Stimulated activated CD4-positive, alpha-beta T cell treated with anti-CD3 and anti-CD28 coated beads, Interleukin-12 subunit alpha, Interleukin-12 subunit beta, amount 100 ng/mL, for 48 hours (primary cell): ENCODE measurements at places on chromosomes 6 and 20.
A peak's percentile ranks its signal among the peaks of the same experiment; 100 is the strongest.

- no peak for DNase-seq
These were observed 22.7 kb upstream of the FANCE start for GRCh38 chr6:35429463-35429862.

- no peak for DNase-seq
These were observed 120.7 kb upstream of the ZFP64 start for GRCh38 chr20:52312132-52312729.

- no peak for DNase-seq
These were observed 54.0 kb downstream of the STK4 start for GRCh38 chr20:45020236-45020886.

DNA sequence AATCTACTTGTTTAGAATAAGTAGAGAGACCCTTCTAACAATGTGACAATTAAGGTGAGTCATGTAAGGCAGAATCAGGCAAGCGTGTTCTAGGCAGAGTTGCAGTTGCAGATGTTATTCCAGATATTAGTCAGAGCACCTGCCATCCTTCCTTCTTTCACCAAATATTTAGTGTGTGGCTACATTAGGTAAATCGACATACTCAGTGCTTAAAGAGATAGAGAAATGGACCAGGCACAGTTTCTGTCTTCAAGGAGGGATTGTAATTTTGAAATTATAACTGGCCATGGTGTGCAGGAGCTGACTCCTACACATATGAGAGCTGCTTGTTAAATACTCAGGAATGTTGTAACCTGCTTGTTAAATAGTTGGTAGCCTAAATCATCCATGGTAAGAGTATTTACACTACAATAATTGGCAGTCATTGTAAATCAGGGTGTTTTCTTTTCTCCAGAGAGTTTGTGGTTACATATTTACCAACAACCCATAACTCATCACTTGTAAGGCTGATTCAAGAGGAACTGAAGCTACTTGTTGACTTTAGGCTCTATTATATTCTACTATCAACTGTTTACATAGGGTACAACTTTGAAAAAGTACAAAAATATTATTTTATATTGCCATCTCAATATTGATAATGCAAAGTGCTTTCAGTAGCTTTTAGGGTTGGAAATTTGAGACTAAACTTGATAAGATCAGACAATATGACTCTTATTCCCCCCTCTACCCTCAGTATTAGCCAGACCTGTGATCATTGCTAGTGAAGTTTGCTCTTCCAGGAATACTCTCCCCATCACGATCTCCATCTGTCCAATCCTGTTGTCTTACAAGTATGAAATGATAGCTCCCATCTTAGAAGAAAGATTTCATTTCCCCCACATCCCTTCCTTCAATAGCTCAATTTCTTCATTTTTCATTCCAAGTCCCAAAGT, 607.1 kb downstream of the COL12A1 start:
- no peak for DNase-seq

GRCh38 chr6:28586324-28586723, 60.6 kb downstream of the GPX5 start:
- no peak for DNase-seq

DNA sequence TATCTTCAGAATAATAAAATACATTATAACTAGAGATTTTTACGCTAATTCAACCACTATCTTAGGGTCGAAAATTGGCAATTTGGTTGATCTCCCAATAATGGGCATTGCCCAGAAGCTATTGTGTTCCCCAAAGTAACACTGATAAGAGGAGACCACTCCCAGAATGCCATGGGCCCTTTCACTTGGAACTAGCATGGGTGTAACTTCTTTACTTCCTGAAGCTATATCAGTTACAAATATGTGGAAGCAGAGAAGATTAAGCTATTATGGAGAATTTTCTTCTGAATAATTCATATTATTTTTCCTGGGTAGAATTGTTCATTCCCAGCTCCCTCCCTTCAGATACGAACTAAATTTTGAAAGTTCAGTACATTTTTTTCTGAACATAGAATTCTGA, 48.2 kb upstream of the JAG1 start:
- DNase-seq = no peak

DNA sequence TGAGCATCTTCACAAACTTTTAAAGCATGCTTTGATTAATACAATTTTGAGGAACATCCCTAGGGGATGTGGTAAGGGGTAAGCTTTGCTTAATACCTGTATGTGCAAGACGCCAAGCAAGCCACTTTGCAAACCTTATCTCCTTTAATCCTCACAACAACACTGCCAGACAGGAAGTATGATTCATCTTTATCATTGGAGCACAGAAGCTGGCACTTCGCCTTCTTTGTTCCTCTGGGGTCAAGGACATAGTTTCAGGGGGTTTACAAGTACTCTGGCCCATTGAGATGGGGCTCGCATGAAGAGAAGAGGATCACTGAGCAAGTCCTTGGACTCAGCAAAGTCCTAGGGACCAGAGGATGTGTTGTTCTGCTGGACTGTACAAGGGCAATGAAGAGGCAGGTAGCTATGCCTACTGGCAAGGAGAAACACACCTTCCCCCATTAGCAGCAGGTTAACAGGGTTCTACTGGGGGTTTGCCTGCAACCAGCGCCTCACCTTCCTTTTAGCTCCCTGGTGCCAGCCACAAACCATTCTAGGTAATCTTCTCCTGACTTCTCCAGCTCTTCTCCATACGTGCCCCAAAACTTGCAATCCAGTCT, 8.8 kb downstream of the TMEM244 start:
- DNase-seq = no peak

GRCh38 chr20:58722877-58723627, 30.5 kb downstream of the NPEPL1 start:
- no peak for DNase-seq

- no peak for DNase-seq
These were observed 21.4 kb upstream of the NELFCD start for GRCh38 chr20:58959652-58960051.

DNA sequence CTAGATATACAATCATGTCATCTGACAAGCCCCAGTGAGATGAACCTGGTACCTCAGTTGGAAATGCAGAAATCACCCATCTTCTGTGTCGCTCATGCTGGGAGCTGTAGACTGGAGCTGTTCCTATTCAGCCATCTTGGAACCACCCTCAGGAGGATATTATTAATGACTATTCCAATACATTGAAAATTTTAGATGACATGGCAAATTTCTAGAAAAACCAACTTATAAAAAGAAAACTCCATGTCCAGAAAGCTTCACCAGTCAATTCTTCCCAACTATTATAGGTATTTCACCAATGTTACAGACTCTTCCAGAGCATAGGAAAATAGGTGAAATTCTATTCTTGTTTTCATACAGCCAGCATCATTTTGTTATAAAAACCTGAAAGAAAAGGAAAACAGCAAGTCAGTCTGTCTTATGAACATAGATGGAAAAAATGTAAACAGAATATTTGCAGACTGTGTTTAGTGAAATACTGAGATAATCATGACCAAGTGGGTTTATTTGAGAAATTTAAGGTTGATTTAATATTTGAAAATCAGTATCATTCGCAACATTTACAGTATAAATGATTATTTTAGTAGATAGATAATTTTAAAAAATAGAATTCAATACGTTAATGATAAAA, 43.3 kb downstream of the ATRN start:
- DNase-seq = no peak

- no peak for DNase-seq
These were observed 323.9 kb downstream of the FOXA2 start for GRCh38 chr20:22260506-22260905.

- DNase-seq = no peak
These were observed 370.0 kb upstream of the SULF2 start for GRCh38 chr20:48155268-48155667.

DNA sequence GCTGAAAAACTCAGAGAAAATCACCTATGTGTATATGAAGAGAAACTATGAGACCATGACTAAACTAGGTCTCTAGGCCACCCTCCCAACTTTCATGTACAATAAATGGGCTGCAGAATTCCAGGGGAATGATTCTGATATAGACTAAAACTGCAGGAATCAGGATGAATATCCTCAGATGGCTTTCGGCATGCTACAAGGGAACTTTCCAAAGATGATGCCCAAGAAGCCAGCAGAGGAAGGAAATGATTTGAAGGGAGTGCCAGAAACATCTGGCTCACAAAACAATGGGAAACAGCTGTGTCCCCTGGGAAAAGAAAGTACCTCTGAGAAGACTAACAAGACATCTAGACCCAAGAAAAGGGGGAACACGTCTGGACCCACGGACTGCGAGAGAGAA, 41.1 kb downstream of the PLN start:
- DNase-seq = no peak

GRCh38 chr6:72672906-72673305, 51.0 kb downstream of the KCNQ5 start:
- no peak for DNase-seq

DNA sequence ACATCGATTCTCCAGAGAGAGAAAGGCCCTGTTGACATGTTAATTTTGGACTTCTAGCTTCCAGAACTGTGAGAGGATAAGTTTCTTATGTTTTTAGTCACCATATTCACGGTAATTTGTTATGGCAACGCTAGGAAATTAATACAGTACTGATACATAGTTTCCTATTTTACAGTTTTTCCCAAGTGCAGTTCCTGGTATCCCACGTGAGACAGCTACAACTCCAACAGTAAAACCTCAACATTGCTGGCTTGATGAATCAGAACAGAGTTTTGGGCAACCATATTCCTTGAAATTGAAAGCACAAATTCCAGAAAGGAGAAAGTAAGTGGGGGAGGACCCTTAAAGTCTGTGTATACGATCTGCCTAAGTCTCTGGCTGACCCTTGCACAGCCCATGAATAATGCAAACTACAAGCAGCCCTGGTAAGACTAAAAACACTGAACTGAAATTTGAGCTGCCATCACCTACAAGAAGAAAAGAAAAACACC, 505.1 kb upstream of the NRSN1 start:
- no peak for DNase-seq

DNA sequence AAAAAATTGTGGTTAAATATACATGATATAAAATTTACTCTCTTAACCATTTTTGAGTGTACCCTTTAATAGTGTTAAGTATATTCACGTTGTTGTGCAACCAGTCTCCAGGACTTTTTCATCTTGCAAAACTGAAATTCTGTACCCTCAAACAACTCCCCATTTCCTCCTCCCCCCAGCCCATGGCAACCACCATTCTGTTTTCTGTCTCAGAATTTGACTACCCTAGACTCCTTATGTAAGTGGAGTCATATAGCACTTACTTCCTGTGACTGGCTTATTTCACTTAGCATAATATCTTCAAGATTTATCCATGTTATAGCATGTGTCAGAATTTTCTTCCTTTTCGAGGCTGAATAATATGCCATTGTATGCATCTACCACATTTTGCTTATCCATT, 5.1 kb downstream of the VPS16 start:
- DNase-seq = no peak

DNA sequence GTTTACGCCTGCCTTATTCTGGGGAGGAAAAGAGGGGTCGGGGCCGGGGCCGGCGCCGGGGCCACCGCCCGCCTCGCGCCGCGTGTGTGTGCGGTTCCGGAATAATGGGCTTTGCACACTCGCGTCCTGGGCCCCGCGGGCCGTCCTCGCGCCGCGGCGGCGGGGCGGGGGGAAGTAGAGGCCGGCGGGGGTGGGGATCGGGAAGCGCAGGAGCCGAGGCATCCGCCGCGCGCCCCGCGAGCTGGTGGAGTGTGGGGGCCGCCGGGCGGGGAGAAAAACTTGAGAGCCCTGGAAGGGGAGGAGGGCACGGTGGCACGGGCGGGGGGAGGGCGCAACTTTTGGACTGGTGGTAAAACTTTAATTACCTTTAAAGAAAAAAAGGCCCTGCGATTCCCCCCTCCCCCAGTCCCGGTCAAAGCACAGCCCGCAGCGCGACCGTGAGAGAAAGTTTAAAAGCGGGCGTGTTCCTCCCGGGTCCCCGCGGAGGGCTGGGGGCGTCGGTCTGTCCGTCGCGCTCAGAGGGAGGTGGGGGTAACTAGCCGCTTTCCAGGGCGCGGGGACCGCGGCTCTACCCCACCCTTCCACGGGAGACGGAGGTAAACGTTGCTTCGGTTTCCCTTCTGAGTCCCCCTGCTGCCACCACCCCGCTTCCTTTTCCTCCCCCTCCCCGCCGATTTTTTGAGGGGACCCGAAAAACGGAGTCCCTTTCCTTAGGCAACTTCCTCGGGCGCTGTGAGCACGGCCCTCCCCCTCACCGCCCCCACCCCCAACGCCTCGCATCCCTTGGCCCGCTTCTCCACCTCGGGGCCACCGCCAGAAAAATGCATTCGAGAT, 1.9 kb downstream of the L3MBTL3 start:
- DNase-seq = no peak

DNA sequence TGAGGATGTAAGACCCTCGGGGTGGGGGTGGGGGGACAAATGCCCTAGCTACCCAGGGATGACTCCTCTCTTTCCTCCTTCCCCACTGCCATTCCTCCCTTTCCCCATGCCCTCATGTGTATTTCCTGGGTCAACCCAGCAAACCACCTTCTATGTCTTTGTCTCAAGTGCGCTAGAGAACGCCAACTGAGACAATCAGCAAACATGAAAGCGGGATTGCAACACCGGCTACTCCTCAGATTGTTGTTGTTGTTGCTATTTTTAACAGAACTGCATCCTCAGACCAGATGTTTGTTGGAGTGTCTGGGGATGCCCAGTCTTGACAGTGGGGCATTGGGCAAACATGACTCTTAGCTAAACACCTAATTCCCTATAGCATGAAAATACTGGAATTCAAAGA, 39.3 kb upstream of the HIVEP1 start:
- no peak for DNase-seq

GRCh38 chr6:106199331-106199730, 113.2 kb downstream of the PRDM1 start:
- DNase-seq = no peak

DNA sequence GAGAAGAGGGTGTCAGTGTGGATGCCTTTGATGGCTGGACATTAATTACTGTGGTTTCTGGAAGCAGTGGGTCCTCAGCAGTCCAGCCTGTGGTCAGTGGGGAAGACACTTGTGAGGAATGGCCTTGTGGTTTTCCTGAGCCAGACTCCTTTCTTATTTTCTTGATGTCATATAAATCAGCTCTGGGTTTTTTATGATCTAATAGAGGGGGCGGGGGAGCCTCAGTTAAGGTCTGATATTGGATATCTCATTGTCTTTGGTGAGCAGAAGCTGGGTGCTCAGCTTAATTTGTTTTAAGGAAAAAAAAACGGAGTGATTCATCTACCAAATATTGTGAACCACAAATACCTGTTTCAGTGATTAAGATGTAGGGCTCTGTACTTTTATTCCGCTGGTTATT, 62.1 kb downstream of the OTOR start:
- DNase-seq = no peak

- no peak for DNase-seq
These were observed 24.9 kb upstream of the ASIP start for GRCh38 chr20:34216382-34216742.

DNA sequence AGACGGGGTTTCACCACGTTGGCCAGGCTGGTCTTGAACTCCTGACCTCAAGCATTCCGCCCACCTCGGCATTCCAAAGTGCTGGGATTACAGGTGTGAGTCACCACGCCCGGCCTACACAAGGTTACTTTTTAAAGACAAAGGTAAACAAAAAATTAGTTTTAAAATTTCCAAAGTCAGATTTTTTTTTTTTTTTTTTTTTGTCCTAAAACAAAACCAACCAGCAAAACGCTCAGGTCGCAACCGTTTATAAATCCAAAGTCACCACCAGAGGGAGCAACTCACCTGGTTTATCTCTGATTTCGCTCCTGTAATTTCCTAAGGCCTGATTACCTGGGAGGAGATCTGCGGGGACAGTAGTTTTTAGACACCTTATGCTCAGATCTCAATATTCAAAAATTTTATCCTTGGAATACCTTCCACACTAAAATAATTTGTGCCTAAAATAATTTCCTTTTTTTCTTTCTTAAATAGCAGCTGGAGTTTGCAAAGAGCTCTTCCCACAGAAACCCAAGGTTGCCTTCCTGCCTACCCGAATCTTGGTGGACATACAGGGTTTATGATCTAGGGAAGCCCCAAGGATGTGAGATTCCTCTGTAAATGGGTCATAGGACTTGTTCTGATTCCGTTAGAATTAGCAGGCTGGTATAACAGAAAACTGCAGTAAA, 19.8 kb upstream of the TREM1 start:
- DNase-seq = peak; percentile 20
